NK-92 treated with Interleukin-12 subunit alpha and Interleukin-12 subunit beta, amount 100 ng/mL, for 24 hours (cell line): ENCODE measurements at places on chromosomes 11 and 22.
A peak's percentile ranks its signal among the peaks of the same experiment; 100 is the strongest.

DNA sequence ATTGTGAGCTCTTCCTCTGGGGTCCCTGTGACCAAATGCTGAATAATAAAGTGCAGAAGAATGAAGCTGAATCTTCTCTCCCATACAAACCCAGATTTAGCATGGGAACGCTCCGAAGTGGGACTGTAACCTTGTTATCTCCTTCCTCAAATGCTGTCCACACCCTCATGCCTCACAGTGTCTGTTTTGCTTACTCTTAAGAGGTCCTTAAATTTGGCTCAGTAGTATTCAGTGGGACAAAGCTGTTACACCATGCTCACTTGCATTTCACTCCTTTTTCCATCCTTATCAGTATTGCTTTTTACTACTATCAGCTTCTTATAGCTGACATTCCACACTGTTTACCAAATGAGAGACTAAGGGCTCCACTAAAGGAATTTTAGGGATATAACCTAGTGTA lies 13.8 kb upstream of the AMOTL1 start:
- no peak for DNase-seq

DNA sequence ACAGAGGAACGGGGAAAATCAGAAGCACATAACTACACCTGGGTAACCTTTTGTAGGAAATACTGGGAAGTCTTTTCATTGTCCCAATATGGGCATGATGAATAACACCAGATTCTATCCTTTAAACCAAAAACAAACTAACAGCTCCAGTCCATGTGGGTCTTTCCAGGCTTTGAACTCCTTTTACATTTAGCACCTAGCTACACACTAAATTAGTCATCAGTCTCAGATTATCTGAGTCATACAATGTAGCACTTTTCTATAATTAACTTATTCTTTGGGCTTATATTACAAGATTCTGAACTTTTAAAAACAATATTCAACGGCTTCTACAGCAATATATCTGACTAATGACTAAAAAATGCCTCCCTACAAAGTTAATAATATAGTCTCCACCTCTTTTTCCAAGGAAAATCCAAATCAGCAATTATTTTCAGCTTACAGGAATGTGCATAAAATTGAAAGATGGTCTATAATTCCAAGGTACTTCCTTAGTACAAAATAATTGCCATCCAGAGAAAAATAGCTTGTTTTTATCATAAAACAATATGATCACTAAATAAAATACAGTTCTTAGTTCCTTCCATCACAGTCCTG lies 26.3 kb downstream of the STK33 start:
- DNase-seq: no peak

DNA sequence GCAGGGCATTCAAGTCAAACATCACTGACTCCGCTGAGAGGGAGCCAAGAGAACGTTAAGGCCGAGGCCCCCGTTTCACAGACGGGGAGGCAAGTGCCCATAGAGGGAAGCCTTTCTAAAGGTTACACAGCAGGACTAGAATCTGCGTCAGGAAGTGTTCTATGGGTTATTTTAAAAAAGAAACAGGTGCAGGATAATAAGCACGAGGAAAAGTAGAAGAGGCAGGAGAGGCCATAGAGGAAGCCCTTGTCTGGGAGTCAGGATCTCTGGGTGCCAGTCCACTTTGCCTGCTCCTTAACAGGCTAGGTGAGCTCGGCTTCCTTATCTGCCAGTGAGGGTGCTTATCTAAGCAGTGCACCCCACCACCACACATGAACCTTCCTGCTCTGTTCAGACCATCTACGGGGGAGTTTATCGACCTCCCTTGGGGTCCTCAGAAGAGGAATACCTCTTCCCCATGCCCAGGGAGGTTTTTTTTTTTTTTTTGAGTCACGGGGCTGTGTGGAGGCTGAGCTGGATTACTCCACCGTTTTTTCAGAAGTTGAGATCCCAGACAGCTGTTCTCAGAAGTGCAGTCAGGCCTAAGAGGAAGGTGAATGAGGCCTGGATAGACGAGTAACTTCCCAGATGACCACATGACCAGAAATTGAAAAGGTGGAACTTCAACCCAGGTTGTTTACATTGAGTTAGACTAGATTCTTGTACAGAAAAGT lies 1.2 kb upstream of the FCHSD2 start:
- DNase-seq: peak; percentile 29

GRCh38 chr11:65891219-65892136 lies 1.0 kb downstream of the CCDC85B start:
- no peak for DNase-seq

- DNase-seq: no peak
Measured at GRCh38 chr11:129530154-129530895, 154.7 kb downstream of the BARX2 start.

- DNase-seq: no peak
Measured at GRCh38 chr22:45930324-45930723, 46.6 kb downstream of the WNT7B start.

DNA sequence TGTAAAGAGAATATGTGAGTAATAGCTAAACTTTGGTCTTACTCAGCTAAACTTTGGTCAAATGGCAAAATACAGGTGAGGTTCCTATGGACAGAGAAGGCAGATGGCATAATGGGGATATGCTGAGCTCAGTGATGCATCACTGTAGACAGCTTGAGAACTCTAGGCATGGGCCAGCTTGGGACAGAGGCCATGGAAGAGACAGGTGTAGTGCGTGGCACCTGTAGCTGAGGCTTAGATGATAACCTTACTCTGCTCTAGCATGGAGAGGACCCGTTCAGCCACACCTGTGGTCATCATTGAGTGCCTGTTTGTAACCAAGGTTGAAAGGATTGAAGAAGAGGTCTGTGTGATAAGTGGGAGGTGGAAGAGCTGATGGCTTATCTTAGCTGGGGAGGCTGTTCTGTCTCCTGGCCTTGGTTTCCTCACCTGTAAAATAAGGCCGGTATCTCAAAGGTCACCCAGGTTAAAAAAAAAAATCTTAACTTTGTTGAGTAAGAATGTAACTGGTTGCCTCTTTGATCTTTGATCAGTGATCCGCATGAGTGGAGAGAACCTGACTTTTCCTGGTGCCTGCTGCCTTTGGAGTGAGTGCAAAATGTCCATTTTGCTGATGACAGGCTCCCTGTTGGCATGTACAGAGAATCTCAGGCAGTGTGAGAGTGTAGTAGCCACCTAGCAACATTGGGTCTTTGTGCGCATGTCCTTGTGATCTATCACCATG lies 48.6 kb downstream of the ZNRF3 start:
- no peak for DNase-seq
